ENCODE measurements at places on chromosomes 7 and 10.

GRCh38 chr7:130154501-130155317 lies 50.5 kb downstream of the TMEM209 start:
- DNase-seq, result no peak

DNA sequence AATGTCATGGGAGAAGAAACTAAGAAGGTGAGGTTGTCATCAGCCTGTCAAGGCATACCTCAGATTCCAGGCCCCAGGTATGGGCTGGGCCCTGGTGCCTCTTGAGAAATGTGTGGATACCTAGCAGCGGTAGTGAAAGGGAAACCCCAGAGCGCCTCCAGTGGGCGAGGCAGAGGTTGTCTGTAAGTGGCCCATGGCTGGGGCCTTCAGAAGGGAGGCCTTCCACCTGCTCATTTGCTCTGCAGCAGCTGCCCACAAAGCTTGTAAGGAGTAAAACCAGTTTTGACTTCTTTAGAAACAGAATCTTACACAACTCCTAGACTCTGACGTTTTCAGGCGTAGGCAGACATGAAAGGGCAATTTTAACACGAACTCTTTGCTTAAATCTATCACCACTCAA lies 509.9 kb downstream of the PARD3 start:
- no peak for DNase-seq

- no peak for DNase-seq
Measured at GRCh38 chr10:107540981-107541380, 376.5 kb upstream of the SORCS1 start.

- DNase-seq, result no peak
Measured at GRCh38 chr7:87816389-87816788, 59.8 kb downstream of the SLC25A40 start.

DNA sequence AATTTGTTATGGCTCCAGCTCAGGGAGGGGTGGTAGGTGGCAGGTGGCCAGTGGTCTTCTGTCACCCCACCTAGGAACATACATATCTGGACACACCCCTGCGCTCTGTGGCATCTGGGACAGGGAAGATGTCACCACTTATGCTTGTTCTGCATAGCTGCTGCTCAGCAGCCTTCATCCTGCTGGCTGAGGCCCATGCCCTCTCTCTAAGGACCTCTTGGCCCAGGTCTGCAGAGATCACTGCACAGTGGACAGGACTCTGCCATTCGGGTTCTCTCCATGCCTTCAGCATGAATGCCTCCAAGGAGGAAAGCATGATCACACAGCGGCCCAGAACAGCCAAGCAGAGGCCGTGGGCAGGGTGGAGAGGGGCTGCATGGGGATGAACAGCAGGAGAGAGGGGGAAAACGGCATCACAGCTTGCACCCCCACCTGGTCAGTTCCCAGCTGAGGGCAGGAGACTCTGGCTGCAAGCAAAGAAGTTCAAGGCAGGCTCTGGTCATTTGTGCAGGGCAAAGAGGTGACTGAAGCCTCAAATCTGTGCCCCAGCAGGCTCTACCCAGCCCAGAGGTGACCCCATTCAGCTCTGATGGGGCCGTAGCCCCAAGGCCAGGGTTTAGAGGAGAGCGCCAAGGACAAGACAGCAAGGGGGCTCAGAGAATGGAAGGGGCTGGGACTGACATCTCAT lies 47.8 kb upstream of the GDF10 start:
- DNase-seq, result no peak

- DNase-seq, result no peak
Measured at GRCh38 chr7:130065500-130066152, 4.7 kb upstream of the KLHDC10 start.

DNA sequence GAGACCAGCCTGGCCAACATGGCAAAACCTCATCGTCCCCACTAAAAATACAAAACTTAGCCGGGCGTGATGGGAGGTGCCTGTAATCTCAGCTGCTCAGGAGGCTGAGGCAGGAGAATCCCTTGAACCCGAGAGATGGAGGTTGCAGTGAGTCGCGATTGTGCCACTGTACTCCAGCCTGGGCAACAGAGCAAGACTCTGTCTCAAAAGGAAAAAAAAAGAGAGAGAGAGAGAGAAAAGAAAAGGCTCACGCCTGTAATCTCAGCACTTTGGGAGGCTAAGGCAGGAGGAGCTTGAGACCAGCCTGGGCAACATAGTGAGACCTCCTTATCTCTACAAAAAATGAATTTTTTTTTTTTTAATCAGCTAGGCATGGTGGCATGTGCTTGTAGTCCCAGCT lies 157.6 kb downstream of the CUX1 start:
- no peak for DNase-seq

GRCh38 chr7:45052011-45052410 lies 36.8 kb downstream of the NACAD start:
- DNase-seq, result no peak

DNA sequence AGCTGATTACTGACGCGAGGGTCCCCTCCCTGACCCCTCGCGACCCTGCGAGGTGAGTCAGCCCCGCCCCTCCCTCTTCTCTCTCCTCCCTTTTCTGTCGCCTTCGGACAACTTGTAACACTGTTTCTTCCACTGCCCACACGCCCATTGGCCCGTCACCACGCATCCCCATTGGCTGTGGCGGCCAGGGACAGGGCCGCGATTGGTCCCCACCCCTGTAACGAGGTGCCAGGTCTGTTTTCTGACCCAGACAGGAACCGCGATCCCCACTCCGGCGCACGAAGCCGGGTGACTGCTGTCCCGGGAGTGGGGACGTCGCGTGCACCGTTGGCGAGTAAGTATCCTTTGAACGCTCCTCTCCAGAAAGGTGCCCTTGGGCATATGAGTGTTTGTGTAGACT lies at the start of gene STRA8:
TSS of gene STRA8 (plus strand) at position 269 of the 400 bp plus-strand sequence. CDS start 6,687 bp downstream, outside the sequence.
- no peak for DNase-seq

GRCh38 chr7:135728136-135728669 lies at the start of gene SLC13A4:
Gene SLC13A4, minus strand, starts transcription at chr7:135728186. Its CDS starts 690 bp downstream, at chr7:135727496.
- no peak for DNase-seq

DNA sequence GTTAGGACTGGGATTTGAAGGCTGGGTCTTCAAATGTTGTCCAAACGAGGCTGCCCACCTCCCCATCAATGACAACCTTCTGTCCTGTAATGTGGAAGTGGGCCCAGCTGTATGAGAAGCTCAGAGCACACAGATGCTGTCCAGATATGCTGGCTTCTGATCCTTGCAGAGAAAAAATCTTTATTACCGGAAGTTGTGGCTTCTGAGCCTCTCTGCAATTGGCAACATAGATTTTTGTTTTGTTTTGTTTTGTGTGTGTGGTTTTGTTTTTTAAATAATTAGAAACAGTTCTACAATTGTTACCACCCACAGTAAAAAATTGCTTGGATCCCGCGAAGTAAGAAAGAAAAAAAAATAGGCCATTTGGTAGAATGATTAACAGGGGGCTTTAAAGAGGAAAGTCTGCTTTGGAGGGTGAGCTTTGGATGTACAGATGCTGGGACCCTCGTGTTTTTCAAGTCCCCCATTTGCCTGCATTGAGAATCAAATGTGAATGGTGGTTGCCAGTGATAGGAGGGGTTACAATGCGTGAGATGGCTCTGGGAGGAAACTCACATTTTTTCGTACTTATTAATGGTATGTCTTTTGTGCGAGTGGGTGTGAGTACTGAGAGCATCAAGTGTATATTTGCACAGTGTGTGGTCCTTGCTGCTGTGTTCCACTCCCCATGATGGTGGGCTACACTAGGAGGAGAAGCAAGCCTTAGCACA lies 153.2 kb downstream of the TCF7L2 start:
- DNase-seq, result no peak

- peak; percentile 74 for DNase-seq
Measured at GRCh38 chr7:17033245-17033644, 151.5 kb upstream of the AGR3 start.
